Omental fat pad (tissue), 4 donors: ENCODE measurements at places on chromosomes 16 and 17. TPM values are rescaled to one million over a fixed set of nuclear protein-coding genes. Genes with fewer than 3 reads are reported as not detected.

BCAR1 gene
- total RNA-seq = 34.5 TPM

PIK3R5 gene
- total RNA-seq = 18.9 TPM

TNFRSF17 gene
- not detected for total RNA-seq

MYO15A gene
- 2.6 TPM for total RNA-seq
